ENCODE measurements at places on chromosomes 11 and 22.

- no peak for DNase-seq
These were observed 32.8 kb downstream of the OSBPL5 start for GRCh38 chr11:3132271-3132781.

- peak; percentile 58 for DNase-seq
These were observed 15.7 kb upstream of the IL10RA start for GRCh38 chr11:117970400-117971024.

GRCh38 chr11:126480015-126480409 lies 124.5 kb downstream of the ST3GAL4 start:
- DNase-seq: no peak

DNA sequence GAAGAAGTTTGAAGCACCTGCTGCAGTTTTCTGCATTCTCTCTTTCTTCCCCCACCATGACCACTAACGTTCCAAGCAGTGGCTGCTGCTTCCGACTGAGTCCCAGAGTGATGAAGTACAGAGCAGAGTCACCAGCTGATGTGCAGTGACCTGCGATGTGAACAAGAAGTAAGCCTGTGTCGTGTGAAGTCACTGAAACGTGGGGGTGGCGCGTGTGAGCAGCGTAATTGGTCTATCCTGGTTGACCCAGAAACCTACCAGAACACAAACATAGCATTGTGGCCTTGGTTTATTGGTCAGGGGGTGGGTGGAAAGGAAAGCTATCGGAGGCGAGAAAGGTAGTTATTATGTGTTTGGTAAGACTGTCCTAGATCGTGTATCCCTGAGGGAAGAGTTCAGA lies 3.5 kb downstream of the KRTAP5-7 start:
- no peak for DNase-seq

GRCh38 chr11:68145120-68145866 lies 24.1 kb upstream of the CHKA start:
- no peak for DNase-seq

DNA sequence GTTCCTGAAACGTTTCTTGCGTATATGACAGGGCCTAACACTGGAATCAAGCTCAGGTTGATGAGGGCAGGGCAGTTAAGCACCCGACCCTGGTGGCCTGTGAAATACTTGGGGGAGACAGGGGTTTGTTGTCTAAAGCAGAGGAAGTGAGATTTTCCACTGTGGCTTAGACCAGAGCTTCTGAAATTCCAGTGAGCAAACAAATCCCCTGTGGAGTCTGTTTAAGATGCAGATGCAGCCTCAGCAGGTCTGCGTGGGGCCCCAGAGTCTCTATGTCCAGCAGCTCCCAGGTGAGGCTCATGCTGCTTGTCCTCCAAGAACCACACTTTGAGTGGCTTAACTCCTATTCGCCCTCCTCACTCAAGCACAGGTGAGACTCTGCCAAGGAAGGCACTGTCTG lies 39.1 kb upstream of the PRAME start:
- DNase-seq: no peak

DNA sequence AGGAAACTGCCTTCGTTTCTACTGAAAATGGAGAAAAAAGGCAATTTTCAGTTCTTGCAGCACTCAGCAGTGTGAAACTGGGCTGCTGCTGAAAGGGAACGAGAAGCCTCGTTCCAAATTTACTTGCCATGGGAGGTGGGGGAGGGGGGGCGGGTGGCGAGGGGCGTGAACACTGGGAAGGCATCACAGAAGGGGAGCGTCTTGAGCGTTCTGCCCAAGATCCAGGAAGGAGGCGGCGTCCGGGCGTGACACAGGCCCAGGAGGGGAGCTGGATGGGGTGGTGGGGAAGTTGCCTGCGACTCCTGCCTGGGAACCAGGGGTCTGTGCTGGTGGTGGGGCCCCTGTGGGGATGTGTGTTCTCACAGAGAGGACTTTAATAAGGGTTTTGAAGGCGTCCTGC lies 213.5 kb downstream of the CTTN start:
- no peak for DNase-seq

GRCh38 chr11:23688835-23689234 lies 808.0 kb upstream of the LUZP2 start:
- DNase-seq: no peak

- DNase-seq: no peak
These were observed 222.7 kb upstream of the SESN3 start for GRCh38 chr11:95453616-95454171.

- DNase-seq: no peak
These were observed 1.4 kb downstream of the PRR5 start for GRCh38 chr22:44703255-44703870.

DNA sequence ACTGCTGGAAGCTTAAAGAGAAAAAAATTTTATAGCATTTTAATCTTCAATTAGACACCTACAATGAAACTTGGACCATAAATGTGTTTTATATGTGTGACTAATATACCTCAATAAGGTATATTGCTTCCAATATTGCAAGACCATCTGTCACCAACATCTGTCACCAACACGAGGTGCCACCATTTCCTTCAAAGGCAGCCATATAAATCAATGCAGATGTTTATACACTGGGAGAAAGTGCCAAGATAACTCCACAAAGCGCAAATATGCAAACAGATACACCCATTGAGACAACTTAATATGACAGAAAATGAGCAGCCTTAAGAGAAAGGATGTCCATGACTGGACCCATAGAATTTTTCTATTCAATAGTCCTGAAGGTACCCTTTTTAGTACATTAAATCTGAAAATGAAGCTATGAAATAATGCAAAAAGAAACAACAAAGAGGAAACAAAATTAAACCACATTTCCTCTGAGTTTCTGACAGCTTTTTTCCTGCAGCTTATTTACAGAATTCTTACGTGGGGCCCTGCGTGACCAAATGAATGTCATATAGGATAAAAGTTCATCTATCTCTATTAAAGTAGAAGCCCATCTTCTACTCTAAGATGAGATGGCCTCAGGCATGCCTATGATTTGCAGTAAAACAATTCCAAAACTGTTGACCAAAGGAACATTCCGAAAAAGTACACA lies 12.5 kb downstream of the MPZL3 start:
- DNase-seq: no peak

DNA sequence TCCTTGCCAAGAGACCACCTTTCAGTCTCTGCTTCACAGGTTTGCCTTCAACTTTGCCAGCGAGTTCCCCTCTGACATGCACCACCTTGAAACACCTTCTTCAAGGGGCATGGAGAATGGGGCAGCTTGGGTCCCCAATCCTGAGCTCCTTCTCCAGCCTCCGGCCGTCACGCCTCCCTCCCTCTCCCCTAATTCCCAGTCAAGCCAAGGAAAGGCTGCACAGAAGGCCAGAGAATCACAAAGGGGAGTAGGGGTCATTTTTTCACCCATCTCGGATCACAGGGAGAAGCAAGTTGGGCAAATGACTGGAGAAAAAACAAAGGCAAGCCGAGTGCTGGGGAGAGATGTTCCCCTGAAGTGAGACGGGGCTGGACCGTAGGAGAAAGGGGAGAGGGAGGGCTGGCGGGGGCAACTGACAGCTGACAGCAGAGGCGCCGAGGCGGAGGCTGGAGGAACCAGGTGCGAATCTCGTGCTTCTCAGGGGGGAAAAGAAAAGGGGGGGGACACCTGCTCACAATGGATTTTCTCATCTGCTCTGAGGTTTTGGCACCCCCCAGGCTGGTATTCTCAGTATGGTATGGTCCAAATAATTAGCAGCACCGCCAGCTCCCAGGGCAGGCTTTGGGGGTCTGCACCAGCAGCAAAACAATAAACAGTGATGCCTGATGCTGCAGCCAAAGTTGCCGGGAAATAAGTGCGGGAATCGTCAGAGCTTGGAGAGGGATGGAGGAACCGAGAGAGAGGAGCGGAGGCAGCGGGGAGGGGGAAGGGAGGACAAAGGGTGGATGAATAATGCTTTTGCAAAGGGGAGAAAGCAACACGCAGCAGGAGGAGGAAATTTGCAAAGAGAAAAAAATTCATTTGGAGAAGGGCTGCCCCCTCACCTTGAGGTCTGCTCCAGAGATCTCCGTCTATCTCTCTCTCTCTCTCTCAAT lies 644 bp downstream of the YPEL4 start:
- peak; percentile 20 for DNase-seq

DNA sequence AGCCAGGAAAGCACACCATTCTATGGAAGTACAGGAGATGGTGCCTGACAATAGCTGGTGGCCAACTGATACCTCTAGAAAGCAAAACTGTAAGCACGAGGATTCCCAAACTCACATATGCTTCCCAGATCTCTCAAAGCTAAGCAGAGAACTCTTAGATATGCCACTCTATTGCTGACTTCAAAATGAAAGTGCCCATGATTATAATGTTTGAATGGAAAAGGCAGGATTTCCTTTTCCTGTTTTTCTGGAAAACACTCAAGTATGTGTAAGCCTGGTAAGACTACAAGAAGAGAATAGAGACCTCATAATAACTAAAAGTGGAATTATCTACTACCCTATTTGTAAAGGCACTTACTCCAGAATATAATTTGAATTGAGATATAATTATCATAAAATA lies 2.6 kb upstream of the CARD18 start:
- no peak for DNase-seq

GRCh38 chr11:96122601-96123074 lies 198.7 kb upstream of the MTMR2 start:
- DNase-seq: no peak

DNA sequence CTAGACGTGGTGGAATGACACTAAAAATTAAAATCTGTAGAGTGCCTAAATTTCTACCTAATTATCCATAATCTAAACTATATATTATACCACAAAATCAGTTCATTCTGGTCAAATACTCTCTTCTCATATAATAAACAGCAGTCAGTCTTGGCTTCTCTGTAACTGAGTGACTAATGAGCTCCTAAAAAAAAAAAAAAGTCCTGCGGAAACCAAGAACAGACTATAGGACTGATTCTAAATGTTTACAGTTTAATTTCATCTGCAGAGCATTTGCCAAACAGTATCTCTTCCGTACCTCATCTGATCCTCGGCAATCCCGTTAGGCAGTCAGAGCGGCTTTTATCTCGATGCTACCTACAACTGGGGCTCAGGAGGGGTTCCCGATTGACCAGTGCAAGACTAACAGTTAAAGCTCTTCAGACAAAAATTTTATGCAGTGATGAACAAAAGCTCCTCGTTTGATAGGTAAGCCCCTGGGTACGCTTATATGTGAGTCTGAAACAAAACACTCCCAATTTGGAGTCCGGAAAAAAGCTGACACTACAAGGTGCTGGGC lies 686 bp downstream of the KIF18A start:
- DNase-seq: peak; percentile 1

GRCh38 chr11:28738549-28738948 lies 630.4 kb downstream of the METTL15 start:
- DNase-seq: no peak

- no peak for DNase-seq
These were observed 33.1 kb upstream of the PICALM start for GRCh38 chr11:86101941-86102407.

DNA sequence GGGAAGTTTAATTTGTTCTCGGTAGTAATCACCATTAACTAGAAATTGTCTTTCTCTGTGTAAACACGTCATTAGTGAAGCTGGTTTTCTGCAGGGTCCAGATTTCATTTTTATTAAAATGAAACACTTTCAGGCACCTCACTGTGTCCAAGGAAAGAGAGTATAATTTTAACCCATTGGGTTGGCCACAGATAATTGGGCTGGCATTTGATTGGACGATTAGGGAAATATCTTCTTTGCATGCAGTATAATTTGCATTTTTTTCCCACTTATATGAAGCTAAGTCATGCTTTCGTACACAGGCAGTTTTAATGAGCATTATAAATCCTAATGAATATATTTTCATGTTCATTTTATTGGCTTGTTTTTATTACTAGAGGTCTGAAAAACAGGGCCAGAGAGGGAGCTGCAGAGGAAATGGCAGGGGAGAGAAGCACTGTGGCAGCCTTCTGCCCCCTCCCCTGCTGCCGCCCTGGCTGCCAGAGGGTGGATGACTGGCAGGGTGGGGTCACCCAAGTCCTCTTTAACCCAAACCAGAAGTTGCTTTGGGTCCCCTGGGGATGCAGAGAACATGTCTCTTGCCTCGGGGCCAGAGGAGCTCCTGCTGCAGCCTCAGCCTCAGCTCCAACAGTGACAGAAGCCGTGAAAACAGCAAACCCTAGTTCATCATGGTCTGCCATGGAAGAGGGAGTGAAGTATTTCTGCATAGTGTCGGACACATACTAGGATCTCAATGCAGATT lies 93.9 kb downstream of the PKNOX2 start:
- DNase-seq: no peak

- no peak for DNase-seq
These were observed 1.9 kb downstream of the RBFOX2 start for GRCh38 chr22:36026741-36027140.

DNA sequence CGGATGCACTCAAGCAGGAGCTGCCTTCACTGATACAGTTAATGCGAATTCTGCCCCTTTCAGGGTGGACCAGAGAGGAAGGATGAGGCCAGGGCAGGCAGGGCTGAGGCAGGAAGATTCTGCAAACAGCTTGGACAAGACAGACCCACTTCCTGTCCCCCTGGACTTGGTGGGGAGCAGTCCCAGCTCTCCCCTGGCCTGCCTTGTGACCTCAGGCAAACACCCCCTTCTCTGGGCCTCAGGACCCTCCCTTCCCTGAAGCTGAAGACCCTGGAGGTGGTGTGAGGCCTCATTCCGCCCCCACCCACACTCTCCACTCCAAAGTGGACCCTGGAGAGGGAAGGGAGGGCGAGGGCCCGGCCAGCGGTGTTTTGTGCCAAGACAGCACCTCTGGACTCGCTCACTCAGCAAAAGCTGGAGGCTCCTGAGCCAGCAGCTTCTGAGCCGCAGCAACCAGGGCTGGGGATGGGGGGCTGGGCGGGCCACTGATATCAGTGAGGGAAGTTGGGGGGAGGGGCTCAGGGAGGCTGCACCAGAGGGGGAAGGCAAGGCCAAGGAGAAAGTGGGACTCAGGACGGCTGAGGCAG lies 8.5 kb downstream of the RAB3IL1 start:
- DNase-seq: no peak

- DNase-seq: peak; percentile 83
These were observed at the start of gene PPP6R2 for GRCh38 chr22:50342651-50343540. TSS of gene PPP6R2 (plus strand) at chr22:50343327. CDS start at chr22:50393909, 50,582 bp downstream.

- no peak for DNase-seq
These were observed 23.1 kb downstream of the CCDC34 start for GRCh38 chr11:27339941-27340340.

- DNase-seq: peak; percentile 72
These were observed at the start of gene FERMT3 for GRCh38 chr11:64206457-64207255. TSS of gene FERMT3 (plus strand) at chr11:64206721. CDS start at chr11:64207365, 644 bp downstream.

GRCh38 chr11:93849751-93850593 lies 446 bp downstream of the VSTM5 start:
- no peak for DNase-seq

GRCh38 chr11:63567044-63567840 lies 4.1 kb upstream of the PLAAT2 start:
- DNase-seq: peak; percentile 92

DNA sequence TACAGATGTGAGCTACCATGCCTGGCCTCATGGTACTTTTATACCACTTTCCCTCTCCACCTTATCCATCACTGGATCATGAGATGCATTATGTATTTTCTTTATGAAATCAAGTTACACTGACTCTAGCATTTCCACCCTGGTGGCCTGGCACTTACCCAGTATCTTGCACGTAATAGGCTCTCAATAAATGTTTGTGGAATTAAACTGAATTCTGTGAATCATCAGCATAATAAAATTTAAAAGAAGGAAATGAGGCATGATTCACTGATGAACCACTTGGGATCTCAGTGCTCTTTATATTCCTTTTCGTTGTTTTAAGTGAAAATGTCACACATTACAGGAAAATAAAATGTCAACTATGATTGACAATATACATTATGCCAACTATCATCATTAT lies 25.1 kb downstream of the ADM start:
- DNase-seq: no peak

- DNase-seq: no peak
These were observed 137.2 kb downstream of the GRIK4 start for GRCh38 chr11:120648771-120649170.

GRCh38 chr11:17927681-17928343 lies 85.0 kb downstream of the SERGEF start:
- DNase-seq: no peak

Data from CD4-positive, alpha-beta T cell treated with Interferon gamma for 1 hour (primary cell).